ENCODE measurements at places on chromosomes 12 and 14. TPM values are rescaled to one million over a fixed set of nuclear protein-coding genes. Genes with fewer than 3 reads are reported as not detected.

- DNase-seq: peak; percentile 44
These were observed 428.8 kb downstream of the ZFP36L1 start for GRCh38 chr14:68363843-68364767.

GRCh38 chr12:59041241-59042121 lies 121.2 kb upstream of the LRIG3 start:
- no peak for DNase-seq

- no peak for DNase-seq
These were observed 46.1 kb upstream of the OTOGL start for GRCh38 chr12:80053051-80053790.

GRCh38 chr12:71392521-71393145 lies 47.0 kb upstream of the LGR5 start:
- DNase-seq: peak; percentile 69

- DNase-seq: no peak
These were observed 122.7 kb upstream of the MDM1 start for GRCh38 chr12:68454892-68455291.

GRCh38 chr14:75141967-75142366 lies 15.1 kb upstream of the NEK9 start:
- DNase-seq: peak; percentile 42

DNA sequence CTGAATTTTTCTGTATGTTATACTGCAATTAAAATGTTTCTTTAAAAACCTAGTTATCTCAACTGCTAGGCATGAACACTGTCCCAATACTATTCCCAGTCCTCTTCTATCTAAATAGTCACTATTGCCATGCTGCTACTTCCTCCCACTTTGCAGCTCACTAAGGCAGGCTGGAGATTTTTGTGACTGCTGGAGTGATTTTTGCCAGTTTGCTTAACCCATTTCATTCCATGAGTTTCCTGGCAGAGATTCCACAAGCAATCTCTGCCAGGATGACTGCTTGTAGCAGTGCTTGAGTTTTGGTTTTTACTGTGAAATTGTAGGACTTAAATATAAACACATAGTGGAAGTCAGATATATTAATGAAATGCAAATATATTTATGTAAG lies 80.8 kb downstream of the BHLHE41 start:
- DNase-seq: no peak

DNA sequence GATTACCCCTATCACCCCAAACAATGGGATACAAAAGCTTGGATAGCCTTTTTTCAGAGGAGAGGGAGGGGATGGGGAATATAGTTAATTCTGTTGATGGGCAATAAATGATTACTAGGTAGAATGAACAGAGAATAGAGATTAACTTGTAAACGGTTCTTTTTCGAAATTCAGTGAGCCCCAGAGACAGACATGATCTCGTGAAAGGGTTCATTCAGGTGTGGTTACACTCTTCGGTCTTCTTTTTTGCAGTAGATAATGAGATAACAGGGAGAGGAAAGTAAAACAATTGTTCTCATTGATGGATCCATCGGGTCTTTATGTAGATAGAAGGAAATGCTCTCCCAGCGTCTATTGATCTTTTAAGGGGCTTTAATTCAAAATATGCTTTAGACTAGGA lies 69.3 kb upstream of the RASSF8 start:
- no peak for DNase-seq

DNA sequence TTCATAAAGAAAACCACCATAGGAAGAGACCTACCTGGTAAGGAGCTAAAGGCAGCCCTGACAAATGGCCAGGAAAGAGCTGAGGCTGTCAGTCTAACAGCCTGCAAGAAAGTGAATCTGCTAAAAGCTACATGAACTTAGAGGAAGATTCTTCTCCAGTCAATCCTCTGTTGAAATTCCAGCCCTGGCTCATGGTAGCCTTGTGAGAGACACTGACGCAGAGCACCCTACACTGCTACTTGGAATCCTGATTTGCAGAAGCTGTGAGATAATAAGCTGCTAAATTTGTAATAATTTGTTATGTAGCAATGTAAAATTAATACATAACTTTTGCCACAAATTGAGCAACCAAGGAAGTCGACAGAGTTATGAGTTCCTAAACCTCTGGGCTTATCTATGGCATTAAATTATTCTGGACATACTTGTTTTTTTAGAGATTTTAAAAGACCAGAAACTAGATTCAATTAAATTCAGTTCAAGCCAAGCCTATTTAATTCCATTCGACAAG lies 257.0 kb downstream of the ETNK1 start:
- DNase-seq: no peak

DNA sequence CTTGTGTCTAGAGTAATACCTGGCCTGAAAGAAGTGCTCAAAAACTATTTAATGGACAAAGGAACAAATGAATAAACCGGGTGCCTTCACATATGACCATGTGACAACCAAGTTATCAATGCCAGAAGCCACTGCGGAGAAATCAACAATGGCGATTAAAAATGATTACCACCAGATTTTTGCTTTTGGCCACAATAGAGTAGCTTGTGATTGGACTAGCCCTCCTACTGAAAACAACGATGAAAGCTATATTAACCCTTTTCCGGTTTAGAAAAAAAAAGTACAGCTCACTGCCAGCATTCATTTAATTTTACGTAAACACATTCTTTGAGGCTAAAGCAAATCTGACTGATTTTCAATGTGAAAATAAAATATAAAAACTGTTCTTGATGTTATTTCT lies 41.6 kb upstream of the TTC7B start:
- DNase-seq: no peak

DNA sequence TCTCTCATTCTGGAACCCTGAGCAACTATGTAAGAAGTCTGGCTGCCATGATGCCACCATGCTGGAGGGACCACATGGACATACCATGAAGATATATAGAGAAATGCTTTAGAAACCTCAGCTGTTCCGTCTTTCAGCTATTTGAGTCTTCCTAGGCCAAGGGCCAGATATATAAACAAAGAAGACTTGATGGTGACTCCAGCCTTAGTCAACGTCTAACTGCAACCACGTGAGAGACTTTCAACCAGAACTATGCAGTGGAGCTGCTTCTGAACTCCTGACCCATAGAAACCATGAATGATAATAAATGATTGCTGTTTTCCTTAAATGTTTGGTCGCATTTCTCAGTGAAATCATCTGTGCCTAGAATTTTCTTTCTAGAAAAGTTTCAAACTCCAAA lies 20.0 kb upstream of the KITLG start:
- DNase-seq: no peak

- DNase-seq: no peak
These were observed 57.9 kb upstream of the GPR68 start for GRCh38 chr14:91302391-91302790.

- no peak for DNase-seq
These were observed 46.2 kb downstream of the BCAT1 start for GRCh38 chr12:24902511-24903328.

DNA sequence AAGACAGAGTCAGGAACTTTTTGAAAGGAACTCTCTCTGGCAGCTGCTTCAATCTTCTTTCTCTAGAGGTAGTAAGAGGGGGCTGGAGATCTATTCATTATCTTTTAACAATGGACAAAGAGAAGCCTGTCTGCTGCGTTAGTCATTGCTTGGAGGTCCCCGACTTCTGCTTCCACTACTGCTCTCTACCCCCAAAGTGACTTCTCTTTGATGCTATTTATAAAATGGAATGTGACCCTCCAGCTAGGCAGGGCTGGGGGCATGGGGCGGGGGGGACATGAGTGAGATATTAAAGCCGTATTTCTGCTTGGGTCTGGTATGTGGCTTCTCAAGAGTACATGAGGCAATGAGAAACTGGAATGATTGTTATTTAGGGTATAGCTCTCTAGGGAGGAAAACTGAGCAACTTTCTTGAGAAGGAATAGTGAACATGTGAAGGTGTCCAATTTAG lies 41.4 kb upstream of the NUDT4 start:
- DNase-seq: peak; percentile 86

- no peak for DNase-seq
These were observed 29.2 kb upstream of the C14orf180 start for GRCh38 chr14:104550340-104550860.

DNA sequence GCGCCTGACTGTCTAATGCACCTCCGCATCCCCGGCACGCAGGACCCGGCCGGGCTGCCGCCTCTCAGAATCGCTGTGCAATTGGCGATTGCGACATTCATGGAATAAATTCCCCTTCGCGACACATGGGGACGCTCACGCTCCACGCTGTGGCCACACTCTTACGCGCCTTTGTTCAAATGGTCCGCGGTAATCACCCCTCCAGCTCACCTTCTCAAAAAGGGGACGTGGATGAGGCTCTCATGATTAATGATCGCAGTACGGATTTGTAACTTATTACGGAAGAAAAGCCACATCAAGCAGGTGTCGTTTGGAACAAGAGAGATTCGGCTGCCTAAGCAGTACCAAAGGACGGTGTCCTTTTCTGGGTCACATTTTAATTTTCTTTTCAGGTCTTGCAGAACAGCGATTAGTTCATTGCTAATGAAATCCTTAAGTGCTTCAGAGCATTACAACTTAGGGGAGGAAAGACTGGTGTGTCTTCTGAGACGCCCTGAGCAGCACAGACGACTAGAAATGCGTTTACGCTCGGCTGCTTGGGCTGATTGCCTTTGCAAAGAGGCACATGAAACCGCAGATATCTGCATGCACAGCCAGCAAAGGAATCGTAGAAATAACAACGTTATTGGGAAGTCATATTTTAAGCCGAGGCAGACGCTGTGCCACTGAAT lies 37.3 kb upstream of the ADGRD1 start:
- DNase-seq: peak; percentile 42

GRCh38 chr12:8014836-8015235 lies 17.7 kb upstream of the FOXJ2 start:
- no peak for DNase-seq

- DNase-seq: no peak
These were observed 45.8 kb upstream of the TMED10 start for GRCh38 chr14:75222208-75222701.

- DNase-seq: no peak
These were observed 38.9 kb upstream of the BDKRB2 start for GRCh38 chr14:96165493-96166436.

- DNase-seq: no peak
These were observed 329.2 kb downstream of the ADAMTS20 start for GRCh38 chr12:43222796-43223195.

- no peak for DNase-seq
These were observed 3.5 kb downstream of the SERPINA5 start for GRCh38 chr14:94584591-94585280.

- no peak for DNase-seq
These were observed 287.6 kb upstream of the E2F7 start for GRCh38 chr12:77352946-77353345.

GRCh38 chr12:26112703-26113147 lies 12.1 kb downstream of the BHLHE41 start:
- DNase-seq: no peak

DNA sequence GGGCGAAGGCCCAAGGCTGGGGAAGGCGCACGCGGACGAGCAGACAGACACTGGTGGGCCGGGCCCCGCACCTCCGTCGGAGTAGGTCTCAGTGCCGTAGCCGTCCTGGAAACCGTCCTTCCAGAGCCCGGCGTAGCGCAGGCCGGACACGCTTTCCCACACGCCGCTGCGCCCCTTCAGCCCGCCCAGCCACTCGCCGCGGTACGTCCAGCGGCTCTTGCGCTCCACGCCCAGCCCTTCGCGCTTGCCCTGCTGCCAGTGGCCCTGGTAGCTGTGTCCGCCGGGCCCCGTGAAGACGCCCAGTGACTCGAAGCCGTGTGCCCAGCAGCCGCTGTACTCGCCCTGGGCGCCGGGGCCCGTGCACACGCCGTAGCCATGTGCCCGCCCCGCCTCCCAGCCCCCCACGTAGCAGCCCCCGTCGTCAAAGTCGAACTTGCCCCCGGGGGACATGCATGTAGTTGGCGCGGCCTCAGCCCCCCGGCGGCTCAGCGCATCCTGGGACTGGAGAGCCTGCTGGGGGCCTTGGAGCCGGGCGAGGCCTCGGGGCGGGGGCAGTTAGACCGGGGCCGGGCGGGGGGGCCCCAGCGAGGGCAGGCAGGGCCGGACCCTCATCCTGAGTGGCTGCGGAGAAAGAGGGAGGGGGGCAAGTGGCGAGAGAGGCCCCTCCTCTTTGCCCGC lies 1.4 kb downstream of the JPH4 start:
- no peak for DNase-seq

- DNase-seq: no peak
These were observed 47.9 kb downstream of the NUAK1 start for GRCh38 chr12:106090591-106091445.

GRCh38 chr12:93223440-93224426 lies 154.0 kb upstream of the NUDT4 start:
- DNase-seq: no peak

GRCh38 chr12:5442251-5443006 lies 10.5 kb downstream of the NTF3 start:
- DNase-seq: peak; percentile 34

DNA sequence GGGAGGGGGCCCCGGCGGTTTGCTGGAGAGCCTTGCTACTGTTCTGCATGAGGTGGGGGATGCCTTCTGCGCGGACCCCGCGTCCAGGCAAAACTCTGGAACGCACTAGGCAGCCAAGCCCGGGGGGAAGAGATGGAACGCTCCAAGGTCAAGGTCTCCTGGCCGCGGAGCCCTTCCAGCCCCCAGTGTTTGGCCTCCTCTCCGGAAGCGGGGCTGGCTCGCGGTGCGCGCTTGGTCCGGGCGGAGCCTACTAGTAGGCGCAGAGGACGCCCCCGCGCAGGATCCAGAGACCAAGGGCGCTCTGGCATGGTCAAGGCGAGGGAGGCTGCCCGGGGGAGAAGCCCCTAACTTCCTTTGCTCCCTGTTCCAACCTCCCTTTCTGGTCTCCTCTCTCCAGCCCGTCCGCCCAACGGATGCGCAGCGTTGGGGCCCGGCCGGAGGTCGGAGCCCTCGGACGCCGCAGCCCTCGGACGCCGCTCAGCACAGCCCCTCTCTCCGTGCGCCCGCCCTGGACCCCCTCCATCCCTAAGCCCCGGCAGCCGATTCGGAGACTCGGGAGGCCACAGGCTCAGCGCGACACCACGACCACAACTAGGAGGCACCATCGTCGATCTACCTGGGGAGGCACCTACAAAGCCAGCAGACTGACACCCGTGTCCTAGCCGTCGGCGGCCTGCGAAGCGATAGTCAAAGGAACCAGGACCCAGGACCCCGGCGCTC lies 669 bp upstream of the KCNK13 start:
- no peak for DNase-seq

DNA sequence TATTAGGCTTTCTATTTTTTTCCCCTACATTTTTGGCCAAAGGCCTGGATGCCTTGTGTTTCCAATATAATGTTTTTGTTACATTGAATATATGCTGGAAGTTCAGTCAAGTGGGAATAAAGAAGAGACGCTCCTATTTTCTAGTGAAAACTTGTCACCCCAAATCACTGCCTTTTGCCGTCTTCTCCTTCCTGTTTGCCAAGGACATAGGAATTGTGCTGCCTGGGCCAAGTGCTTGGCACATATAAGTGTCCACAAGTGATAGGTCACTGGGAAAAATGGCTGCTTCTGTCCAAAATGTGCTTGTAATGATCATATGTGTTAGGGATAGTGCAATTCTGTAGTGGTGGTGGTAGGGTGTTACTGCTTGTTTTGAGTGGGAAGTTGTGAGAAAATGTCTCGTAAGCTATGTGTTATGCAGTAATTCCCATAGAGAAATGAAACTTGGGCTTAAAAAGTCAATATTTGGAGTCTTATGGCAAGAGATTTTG lies 11.6 kb upstream of the KCNJ8 start:
- DNase-seq: no peak

The RTN1 gene
- 0.20 TPM for total RNA-seq

The UNG gene
- total RNA-seq: 114 TPM

The MED6 gene
- 47.8 TPM for total RNA-seq

The TCHP gene
- 12.2 TPM for total RNA-seq

The MMP19 gene
- total RNA-seq: not detected

The TCL1B gene
- not detected for total RNA-seq

The TAS2R7 gene
- total RNA-seq: not detected

The CLEC14A gene
- not detected for total RNA-seq

The KRT6A gene
- not detected for total RNA-seq

The TAS2R30 gene
- 5.2 TPM for total RNA-seq

The RASSF3 gene
- 16.0 TPM for total RNA-seq

Measured in HepG2 (cell line).